ENCODE measurements at places on chromosomes 16 and 17.
A peak's percentile ranks its signal among the peaks of the same experiment; 100 is the strongest.

DNA sequence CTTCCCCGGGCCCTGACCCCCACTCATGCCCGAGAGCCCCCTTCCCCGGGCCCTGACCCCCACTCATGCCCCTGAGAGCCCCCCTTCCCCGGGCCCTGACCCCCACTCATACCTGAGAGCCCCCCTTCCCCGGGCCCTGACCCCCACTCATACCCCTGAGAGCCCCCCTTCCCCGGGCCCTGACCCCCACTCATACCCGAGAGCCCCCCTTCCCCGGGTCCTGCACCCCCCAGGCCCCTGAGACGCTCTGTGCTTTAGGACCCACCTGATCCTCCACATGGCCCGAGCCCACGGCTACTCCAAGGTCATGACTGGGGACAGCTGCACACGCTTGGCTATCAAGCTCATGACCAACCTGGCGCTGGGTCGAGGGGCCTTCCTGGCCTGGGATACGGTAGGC is 6.8 kb downstream of the CTU2 start:
- no peak overlapping the region for H3K4me3 ChIP-seq
- H3K27me3 ChIP-seq: no peaks in the 10 kb centered on the region
- H3K27ac ChIP-seq: no peak overlapping the region
- H3K4me1 ChIP-seq: no peaks in the 10 kb centered on the region
- DNase-seq: no peak

DNA sequence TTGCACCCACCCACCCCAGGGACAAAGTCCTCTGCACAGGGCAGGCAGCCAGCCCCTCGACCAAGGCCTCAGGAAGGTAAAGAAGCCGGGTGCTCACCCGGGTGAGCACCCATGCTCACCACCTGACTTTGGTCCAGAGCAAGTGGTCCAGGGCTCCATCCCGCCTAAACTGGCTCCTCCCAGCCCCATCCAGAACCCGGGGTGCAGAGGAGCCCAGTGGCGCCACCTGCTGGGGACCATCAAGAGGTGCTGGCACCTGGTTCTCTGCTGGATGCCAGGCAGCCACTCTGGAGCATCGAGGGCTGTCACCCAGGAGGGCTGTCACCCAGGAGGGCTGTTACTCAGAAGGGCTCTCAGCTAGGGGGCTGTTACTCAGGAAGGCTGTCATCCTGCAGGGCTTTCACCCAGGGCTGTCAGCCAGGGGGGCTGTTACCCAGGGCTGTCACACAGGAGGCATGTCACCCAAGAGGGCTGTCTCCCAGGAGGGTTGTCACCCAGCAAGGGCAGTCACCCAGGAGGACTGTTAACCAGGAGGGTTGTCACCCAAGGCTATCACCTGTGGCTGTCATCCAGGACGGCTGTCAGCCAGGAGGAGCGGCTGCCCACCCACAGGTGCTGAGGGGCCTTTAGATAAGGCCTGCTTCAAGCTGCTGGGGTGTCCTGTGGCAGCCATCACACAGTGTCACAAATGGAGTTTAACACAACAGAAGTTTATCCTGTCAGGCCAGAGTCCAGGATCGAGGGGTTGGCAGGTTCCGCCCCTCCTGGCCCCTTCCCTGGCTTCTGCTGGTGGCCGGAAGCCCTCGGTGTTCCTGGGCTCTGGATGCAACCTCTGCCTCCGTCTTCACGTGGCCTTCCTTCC is 98.5 kb downstream of the TNFRSF13B start:
- H3K27ac ChIP-seq: no peak overlapping the region
- no peaks in the 10 kb centered on the region for H3K4me1 ChIP-seq
- no peaks in the 10 kb centered on the region for H3K27me3 ChIP-seq
- H3K36me3 ChIP-seq: no peaks in the 10 kb centered on the region
- DNase-seq: no peak

GRCh38 chr16:80602894-80603293 is 62.1 kb downstream of the DYNLRB2 start:
- H3K4me1 ChIP-seq: no peaks in the 10 kb centered on the region
- DNase-seq: no peak
- H3K27me3 ChIP-seq: no peaks in the 10 kb centered on the region
- H3K36me3 ChIP-seq: no peaks in the 10 kb centered on the region
- no peak overlapping the region for H3K27ac ChIP-seq
- no peak overlapping the region for H3K4me3 ChIP-seq

- DNase-seq: no peak
- no peak overlapping the region for H3K4me3 ChIP-seq
- H3K36me3 ChIP-seq: no peaks in the 10 kb centered on the region
Measured at GRCh38 chr17:13484020-13484419, 117.7 kb downstream of the HS3ST3A1 start.

GRCh38 chr16:61654962-61655361 is 381.3 kb downstream of the CDH8 start:
- no peak overlapping the region for H3K27ac ChIP-seq
- no peaks in the 10 kb centered on the region for H3K36me3 ChIP-seq
- no peaks in the 10 kb centered on the region for H3K27me3 ChIP-seq
- H3K4me1 ChIP-seq: no peaks in the 10 kb centered on the region

DNA sequence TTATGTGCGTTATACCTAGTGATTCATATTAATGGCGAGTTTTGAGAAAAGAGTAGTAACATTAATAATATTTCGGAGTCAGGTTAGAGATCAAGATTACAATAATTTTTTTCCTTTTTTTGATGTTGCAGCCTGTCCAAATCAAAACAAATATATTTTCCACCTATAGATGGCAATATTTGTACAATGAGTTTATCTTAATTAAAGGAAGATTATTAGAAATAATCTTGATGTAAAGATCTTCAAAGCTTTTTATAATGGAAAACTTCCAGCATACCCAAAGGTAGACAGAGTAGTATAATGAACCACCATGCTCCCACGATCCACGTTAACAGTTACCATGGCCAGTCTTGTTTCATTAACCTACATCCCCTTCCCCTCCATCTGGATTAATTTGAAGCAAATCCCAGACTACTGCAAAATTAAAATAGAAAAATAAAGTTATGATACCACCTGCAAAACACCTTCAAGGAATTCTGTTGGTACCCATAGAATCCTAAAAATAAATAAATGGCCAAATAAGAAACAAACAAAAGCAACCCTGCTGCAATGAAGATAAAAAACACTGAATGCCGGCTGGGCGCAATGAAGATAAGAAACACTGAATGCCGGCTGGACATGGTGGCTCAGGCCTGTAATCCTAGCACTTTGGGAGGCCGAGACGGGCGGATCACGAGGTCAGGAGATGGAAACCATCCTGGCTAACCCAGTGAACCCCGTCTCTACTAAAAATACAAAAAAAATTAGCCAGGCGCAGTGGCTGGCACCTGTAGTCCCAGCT is 46.5 kb upstream of the GINS3 start:
- H3K4me1 ChIP-seq: no peaks in the 10 kb centered on the region
- no peak for DNase-seq
- no peak overlapping the region for H3K4me3 ChIP-seq
- H3K36me3 ChIP-seq: no peaks in the 10 kb centered on the region

DNA sequence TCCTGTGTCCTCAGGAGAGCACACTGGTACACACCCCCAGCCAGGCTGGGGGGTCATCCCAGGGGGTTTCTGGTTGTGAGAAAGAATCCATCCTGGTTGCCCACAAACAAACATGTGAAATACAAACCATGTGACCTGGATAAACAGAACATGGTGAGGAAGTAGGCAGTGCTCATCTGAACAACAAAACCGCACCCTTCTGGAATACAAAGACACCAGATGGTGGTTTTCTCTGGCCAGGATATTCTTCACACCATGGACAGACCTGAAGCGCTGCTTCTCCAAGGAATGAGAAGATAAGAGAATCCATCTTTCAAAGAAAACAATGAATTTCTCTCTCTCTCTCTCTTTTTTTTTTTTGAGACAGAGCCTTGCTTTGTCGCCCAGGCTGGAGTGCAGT is 302.3 kb downstream of the SLC39A11 start:
- no peak overlapping the region for H3K27ac ChIP-seq
- H3K4me1 ChIP-seq: no peaks in the 10 kb centered on the region
- no peak overlapping the region for H3K4me3 ChIP-seq
- H3K27me3 ChIP-seq: no peaks in the 10 kb centered on the region

- H3K36me3 ChIP-seq: no peaks in the 10 kb centered on the region
- H3K27ac ChIP-seq: no peak overlapping the region
- no peak overlapping the region for H3K4me3 ChIP-seq
Measured at GRCh38 chr16:1355591-1355990, 3.9 kb downstream of the GNPTG start.

GRCh38 chr16:89498839-89499238 is 8.5 kb upstream of the ANKRD11 start:
- DNase-seq: peak; percentile 81
- no peak overlapping the region for H3K4me3 ChIP-seq
- no peaks in the 10 kb centered on the region for H3K27me3 ChIP-seq
- no peaks in the 10 kb centered on the region for H3K4me1 ChIP-seq
- peak overlapping the region; percentile 72 for H3K27ac ChIP-seq
